ENCODE measurements at places on chromosomes 7 and 10. TPM values are rescaled to one million over a fixed set of nuclear protein-coding genes. Genes with fewer than 3 reads are reported as not detected.

Gene CYP2C19
- 0.13 TPM for total RNA-seq

Gene UNCX
- total RNA-seq: not detected

Gene ZNF783
- total RNA-seq: 14.4 TPM

Gene PPP1R9A
- not detected for total RNA-seq

Gene WEE2
- total RNA-seq: not detected

Gene LRRC17
- 0.15 TPM for total RNA-seq

DNA sequence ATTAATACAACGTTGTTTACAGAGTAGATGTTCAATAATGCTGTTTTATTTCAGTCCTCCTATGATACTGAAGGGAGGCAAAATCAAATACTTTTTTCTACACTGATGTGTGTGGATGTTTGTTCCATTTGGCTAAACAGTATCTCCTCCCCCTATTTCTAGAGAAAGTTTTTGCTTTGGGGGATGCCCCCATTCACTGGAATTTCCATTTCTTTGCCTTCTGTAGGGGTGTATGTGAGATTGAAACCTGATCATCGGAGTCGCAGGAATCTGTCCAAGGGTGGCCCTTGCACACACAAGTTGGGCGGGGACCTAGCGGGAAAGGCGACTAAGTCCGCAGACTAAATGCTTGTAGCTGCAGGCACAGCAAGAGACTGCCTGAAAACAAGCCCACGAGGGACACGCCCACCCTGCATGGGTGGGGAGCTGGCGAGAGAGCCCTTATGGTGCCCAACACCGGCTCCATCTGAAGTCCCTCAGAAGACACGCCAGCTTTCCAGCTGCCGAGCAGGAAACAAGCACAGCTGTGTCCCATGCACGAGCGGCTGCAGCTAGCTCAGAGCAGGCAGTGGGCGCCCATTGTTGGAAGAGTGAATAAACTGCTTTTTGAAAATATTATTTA lies 58.0 kb downstream of the ESYT2 start:
- DNase-seq: no peak

GRCh38 chr10:120069700-120070099 lies 177.2 kb downstream of the SEC23IP start:
- no peak for DNase-seq

DNA sequence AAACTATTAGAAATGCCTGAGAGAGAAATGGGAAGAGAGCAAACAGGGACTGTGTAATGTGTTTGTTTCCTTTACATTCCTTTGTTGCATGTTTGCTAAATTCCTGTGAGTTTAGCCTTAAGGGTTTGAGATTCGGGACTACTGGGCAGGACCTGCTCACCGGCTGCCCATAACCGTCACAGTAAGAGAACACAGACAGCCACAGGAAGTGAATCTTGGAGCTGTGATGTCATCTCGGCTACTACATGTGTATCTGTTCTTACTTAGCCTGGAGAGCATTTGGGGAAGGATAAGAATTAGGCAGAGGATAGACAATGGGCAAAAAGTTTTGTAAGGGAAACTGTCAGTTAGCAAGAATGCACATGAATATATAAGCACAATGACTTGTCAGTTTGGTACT lies 485.1 kb upstream of the KLF6 start:
- DNase-seq: no peak

DNA sequence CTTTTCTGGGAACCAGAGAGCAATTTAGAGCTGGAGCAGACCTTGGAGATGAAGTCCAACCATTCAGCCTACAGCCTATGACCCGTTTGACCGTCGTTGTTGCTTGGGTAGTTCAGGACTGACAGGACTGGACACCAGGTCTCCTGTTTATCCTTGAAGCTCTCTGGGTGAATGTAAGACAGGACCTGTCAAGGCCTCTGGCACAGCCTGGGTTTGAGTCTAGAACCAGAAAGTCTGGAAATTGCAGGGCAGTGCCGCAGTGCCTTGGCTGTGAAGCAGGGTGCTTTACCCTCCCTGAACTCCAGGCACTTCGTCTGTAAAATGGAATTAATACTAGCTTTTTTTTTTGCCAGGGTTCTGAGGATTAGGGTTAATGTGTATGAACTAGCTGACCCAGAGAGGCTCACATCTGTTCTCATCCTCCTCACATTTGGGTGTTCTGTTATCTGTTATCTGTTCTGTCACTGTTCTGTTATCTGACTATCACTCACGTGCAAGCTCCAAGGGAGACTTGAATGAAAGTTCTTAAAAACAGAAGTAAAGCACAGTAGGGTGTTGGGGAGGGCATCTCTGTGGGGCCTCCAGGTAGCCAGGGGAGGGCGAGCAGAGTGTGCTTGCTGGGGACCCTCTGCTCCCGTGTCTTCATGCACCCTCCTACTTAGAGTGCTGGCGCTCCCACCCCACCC lies 9.9 kb downstream of the BLVRA start:
- no peak for DNase-seq

- DNase-seq: no peak
These were observed 34.6 kb downstream of the MPLKIP start for GRCh38 chr7:40099837-40100236.

DNA sequence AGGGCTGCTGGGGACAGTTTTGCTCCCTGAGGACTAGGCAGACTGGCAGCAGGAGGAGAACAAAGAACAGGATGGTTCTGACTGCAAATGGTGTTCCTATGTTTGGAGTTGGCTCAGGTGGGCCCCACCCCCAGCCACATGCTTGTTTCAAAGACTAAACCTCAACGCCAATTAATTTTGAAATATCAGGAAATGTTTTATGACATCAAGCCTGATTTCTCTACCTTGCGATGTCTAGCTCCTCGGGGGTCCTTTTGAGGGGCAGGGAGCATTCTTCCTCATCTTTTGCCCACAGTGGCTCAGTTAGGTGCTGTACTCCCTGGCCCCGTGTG lies 4.1 kb upstream of the MYH16 start:
- no peak for DNase-seq

DNA sequence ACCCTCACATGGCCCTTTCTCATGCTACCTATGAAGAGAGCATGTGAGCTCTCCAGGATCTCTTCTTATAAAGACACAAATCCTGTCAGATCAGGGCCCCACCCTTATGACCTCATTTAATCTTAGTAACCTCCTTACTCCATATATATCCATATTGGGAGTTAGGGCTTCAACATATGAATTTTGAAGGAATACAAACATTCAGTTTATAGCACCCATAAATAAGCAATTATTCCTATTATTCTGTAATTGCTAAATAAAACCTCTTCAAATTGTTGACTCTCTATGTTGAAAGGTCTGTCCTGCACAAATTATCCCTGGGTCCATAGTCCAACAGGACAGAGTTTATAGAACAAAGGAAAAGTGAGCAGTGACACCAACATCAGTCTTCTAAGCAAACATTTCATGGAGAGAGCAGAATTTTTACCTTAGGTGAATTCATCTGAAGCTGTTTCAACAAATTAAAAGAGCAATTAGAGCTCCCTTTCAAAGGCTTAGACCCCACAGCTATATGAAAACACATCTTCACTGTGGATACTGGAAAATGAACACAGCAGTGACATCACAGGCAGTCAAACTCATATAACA lies 12.2 kb downstream of the DOCK4 start:
- no peak for DNase-seq

DNA sequence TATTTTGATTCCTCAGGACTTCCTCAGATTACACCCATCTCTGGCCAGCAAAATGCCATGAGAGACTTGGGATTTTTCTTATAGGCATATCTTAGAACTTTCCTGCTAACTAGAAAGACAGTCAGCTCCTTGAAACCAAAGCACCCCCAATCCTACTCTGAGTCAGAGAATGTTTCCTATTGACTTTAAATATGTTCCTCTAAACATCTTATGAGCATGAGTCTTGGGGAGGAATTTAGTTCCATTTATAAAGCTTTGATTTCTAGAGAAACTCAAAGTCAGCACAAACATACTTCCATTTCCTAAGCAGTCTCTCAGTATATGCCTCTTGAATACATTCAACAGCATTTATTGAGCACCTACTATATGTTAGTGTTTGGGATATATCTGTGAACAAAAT lies 128.5 kb downstream of the INHBA start:
- no peak for DNase-seq

GRCh38 chr7:45689011-45689796 lies 115.0 kb downstream of the ADCY1 start:
- peak; percentile 18 for DNase-seq

GRCh38 chr7:142308918-142309317 lies 51.1 kb upstream of the PRSS58 start:
- DNase-seq: no peak

DNA sequence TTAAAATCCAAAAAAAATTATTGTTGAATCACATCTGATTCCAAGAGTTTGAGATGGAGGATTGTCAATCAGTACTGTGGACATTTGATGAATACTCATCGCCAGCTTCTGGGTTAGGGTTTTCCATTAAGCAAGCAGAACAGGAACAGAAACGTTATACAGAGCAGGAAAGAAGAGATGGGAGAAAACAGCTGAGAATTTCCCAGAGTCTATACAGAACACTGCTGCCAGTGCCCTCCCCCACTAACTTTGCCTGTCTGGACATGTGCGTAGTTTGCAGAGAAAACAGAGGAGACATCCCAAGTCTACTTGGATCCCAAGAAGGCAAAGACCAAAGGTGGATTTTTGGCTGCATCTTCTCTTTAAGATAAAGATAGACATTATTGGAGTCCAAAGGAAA lies 19.0 kb downstream of the C10orf90 start:
- no peak for DNase-seq

DNA sequence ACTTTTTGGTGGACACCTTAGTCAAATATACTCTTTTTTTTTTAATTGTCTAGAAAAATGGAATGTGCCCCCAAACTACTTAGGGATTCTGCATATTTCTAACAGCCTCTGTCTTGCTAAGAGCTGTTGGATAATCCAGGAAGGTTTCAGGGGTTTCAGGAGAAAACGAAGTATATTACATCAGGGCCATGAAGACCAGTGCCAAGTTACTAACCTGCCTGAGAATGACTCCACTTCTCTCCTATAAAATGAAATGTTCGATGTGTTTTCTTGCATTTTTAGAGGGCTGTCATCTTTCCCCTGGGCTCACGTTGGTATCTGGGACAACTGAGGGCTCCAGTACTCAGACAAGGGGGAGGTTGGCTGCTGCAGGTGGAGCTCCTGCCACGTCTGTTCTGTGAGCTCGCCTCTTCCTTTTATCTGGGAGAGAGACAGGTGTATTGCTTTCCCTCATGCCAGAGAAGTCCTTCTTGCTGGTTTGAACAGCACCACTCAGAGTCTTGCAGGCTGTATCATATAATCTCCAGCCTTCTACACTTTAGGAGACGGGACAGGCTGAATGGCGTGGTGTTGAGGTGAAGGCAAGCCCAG lies 71.3 kb downstream of the CAMK1D start:
- DNase-seq: no peak

DNA sequence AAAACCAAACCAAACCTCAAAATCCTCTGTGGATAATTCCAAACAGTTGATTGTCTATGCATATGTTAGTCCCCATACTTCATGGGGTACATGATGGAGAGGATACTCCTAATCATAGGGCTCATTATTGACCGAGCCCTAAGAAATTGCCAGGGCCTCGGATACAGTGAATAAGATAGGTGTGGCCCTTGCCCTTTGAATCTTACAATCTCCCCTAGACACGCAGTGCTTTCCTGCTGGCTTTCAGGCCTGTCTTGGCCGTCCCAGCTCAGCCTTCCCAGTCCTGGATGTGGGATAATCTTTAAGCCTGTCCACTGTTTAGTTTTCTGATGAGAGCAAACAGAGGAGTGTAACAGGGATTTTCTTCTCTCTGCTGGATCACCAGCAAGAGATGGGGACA lies 161.8 kb downstream of the TMEM178B start:
- DNase-seq: no peak

DNA sequence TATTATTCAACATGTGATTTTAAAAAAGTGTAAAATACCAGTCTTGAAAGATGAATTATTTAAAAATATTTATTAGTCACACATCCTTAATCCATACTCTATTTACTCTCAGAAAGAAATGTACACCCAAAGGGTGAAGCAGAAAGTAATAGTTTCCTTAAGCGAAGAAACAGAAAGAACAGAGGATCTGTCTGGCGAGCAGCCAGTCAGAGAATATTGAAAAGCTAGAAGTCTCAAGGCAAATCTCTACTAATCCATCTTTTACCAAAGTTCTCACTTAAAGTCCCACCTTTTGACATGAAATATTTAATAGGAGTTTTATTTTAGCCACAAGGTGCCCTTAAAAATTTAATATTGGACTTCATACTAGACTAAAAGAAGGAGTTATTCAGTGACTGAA lies 46.7 kb downstream of the MKX start:
- DNase-seq: no peak
